ENCODE measurements at places on chromosomes 6 and 20. TPM values are rescaled to one million over a fixed set of nuclear protein-coding genes. Genes with fewer than 3 reads are reported as not detected.

TAF11 gene
- 30.4 TPM for total RNA-seq

CNKSR3 gene
- total RNA-seq, result 10.8 TPM

CDH22 gene
- not detected for total RNA-seq

HLA-DQB1 gene
- not detected for total RNA-seq

SPDEF gene
- not detected for total RNA-seq

CDH26 gene
- total RNA-seq, result not detected

LHFPL5 gene
- not detected for total RNA-seq

LAMA2 gene
- 1.6 TPM for total RNA-seq

PRRT1 gene
- total RNA-seq, result not detected

MCCD1 gene
- total RNA-seq, result not detected

SEL1L2 gene
- not detected for total RNA-seq

Measured in vein endothelial cell (primary cell).